Uterus (tissue), 4 donors: ENCODE measurements at places on chromosomes 3 and 15. TPM values are rescaled to one million over a fixed set of nuclear protein-coding genes. Genes with fewer than 3 reads are reported as not detected.

The GOLGA8B gene
- total RNA-seq = 52.6 TPM

The CPA3 gene
- 4.7 TPM for total RNA-seq

GRCh38 chr3:9911863-9912262, 5.0 kb upstream of the IL17RC start:
- H3K27ac ChIP-seq = no peak overlapping the region
- no peak overlapping the region for H3K4me3 ChIP-seq
- H3K36me3 ChIP-seq = no peaks in the 10 kb centered on the region
- DNase-seq = no peak
- H3K27me3 ChIP-seq = no peaks in the 10 kb centered on the region

- no peaks in the 10 kb centered on the region for H3K27me3 ChIP-seq
- no peaks in the 10 kb centered on the region for H3K36me3 ChIP-seq
- no peak overlapping the region for H3K4me3 ChIP-seq
- DNase-seq = no peak
- no peak overlapping the region for H3K27ac ChIP-seq
Observed at GRCh38 chr3:14278799-14279625, 100.4 kb downstream of the LSM3 start.

DNA sequence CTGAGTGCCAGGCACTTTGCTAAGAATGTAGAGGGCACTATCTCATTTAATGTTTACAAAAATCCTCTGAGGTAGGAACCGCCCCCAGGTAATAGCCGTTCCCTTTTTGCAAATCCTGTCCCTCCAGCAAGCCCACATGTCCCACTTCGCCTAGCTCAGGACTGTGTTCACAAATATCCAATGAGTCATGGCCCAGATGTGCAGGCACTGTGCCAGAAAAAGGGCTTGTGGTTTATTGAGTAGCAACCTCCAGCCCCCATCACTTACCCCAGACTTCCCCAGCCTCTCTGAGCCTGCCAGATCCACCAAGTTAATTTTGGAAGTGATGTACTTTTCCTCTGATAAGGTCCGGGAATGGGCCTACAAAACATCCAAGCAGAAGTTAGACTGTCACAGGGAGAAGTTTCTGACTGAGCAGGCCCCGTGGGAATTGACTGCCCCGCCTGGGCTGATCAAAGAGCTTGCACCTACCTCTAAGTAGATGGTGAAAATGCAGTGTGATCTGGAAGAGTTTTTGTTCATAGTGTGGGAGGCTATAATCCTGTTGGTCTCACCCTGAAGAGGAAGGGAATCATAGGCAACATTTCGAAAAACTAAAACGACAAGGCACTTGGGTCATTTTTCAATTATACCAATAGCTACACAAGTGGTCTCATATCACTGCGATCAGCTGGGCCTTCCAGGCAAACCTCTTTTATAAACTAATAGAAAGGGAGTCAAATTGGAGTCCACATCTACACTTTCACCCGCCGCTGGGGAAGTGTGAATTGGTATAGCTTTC, 15.7 kb downstream of the KIF9 start:
- no peaks in the 10 kb centered on the region for H3K27me3 ChIP-seq
- no peak overlapping the region for H3K27ac ChIP-seq
- H3K4me3 ChIP-seq = no peak overlapping the region
- peak; percentile 87 for DNase-seq

DNA sequence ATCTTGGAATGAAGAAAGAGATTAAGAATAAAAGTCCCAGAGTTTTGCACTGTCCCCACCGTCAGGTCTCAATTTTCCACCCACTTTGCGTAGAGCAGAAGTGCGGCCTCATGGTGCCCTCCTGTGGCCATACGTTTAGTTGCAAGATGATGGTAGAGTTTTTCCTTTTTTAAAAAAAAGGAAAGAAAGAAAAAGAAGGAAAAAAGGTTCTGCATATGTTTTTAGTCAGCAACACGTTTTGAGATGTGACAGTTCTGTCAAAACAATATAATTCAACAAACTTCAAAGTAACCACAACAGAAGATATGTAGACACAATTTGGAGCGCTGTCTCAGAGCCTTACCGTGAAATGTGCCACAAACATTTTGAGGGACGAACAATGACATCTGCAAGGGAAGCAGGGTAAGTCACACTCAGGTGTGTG, 24.6 kb downstream of the EBLN2 start:
- peak; percentile 54 for DNase-seq
- H3K4me1 ChIP-seq = no peaks in the 10 kb centered on the region
- H3K27ac ChIP-seq = no peak overlapping the region
- H3K27me3 ChIP-seq = no peaks in the 10 kb centered on the region
- H3K4me3 ChIP-seq = no peak overlapping the region

DNA sequence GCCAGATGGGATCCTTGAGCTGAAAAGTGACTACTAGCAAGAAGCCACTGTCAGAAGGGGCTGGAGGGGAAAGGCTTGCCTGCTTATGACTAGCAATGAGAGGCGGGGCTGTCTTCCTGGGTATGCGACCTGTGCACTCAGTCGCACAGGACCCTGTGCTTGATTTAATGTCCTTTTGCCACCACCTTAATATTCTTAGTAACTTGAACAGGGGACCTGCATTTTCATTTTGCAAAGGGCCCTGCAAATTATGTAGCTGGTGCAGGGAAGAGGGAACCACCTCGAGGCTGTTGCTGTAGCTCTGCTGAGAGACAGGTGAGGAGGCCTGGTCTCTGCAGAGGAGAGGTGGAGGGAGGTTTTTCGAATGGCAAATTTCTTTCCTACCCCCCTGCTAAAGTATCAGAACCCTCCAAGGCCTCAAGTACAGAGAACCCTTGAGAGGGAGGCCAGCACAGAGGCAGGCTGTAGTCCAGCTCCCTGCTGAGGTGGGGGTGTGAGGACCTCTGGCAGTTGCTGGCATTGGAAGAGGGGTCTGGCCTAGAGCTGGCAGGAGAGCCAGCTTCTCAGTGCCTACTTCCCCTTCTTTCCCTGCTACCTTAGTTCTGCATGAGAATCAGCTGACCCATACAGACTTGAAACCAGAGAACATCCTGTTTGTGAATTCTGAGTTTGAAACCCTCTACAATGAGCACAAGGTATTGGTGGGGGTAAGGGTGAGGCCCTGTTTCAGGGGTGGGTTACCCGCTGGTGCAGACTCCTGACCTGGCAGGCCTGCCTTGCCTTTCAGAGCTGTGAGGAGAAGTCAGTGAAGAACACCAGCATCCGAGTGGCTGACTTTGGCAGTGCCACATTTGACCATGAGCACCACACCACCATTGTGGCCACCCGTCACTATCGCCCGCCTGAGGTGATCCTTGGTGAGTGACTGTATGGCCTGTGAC, 11.4 kb downstream of the CLK3 start:
- no peak overlapping the region for H3K4me3 ChIP-seq
- no peaks in the 10 kb centered on the region for H3K4me1 ChIP-seq
- no peak overlapping the region for H3K27ac ChIP-seq
- DNase-seq = no peak
- H3K27me3 ChIP-seq = no peaks in the 10 kb centered on the region
- H3K36me3 ChIP-seq = no peaks in the 10 kb centered on the region

GRCh38 chr3:168884353-168884903, 779.1 kb downstream of the MECOM start:
- no peaks in the 10 kb centered on the region for H3K27me3 ChIP-seq
- H3K36me3 ChIP-seq = no peaks in the 10 kb centered on the region
- H3K4me1 ChIP-seq = peaks cover 4% of the 10 kb centered on the region

GRCh38 chr3:27307566-27307965, 61.6 kb downstream of the NEK10 start:
- H3K36me3 ChIP-seq = no peaks in the 10 kb centered on the region
- H3K4me1 ChIP-seq = no peaks in the 10 kb centered on the region
- no peak overlapping the region for H3K27ac ChIP-seq

DNA sequence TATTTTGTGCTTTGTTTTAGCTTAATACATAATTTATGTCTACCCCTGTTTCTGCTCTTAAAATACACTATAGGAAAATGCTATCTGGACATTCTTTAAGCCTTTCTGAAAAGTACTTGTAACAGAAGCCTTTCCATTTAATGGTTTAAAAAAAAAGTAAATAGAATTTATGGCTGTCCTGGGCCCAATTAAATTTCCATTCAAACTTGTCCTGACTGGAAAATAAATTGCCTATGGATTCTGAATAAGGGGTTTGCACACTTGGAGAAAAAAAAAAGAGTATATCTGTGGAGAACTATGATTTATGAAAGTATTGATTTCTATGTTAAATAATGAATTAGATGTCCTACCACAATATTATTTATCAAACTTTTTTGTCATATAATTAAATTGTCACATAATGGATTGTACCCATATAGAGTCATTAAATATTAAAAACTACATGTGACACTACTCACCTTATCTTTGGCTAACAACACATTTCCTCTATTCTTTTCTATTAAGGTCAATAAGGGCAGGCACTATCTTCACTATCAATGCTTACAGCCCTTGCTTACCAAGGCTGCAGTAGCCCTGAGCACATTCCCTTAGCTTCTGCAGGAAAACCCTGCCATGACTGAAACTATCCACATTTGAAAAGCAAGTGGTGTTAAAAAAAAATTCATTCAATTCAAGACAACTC, 396.1 kb upstream of the ROBO2 start:
- no peak for DNase-seq
- no peak overlapping the region for H3K27ac ChIP-seq
- no peaks in the 10 kb centered on the region for H3K4me1 ChIP-seq

GRCh38 chr15:67481680-67482079, 39.3 kb upstream of the C15orf61 start:
- H3K4me3 ChIP-seq = no peak overlapping the region
- no peaks in the 10 kb centered on the region for H3K36me3 ChIP-seq
- H3K4me1 ChIP-seq = no peaks in the 10 kb centered on the region
- no peak for DNase-seq
- H3K27ac ChIP-seq = no peak overlapping the region

GRCh38 chr3:125310623-125311081, 64.5 kb downstream of the ZNF148 start:
- no peak for DNase-seq
- H3K4me1 ChIP-seq = no peaks in the 10 kb centered on the region
- H3K27me3 ChIP-seq = no peaks in the 10 kb centered on the region
- no peak overlapping the region for H3K27ac ChIP-seq
